ENCODE measurements at places on chromosomes 4 and X.
A peak's percentile ranks its signal among the peaks of the same experiment; 100 is the strongest.

GRCh38 chrX:122501652-122502051 lies 682.4 kb upstream of the GRIA3 start:
- no peak for DNase-seq

GRCh38 chr4:86482306-86483172 lies 111.6 kb upstream of the PTPN13 start:
- DNase-seq, result no peak

GRCh38 chr4:59994118-59994517 lies 1206.0 kb upstream of the ADGRL3 start:
- no peak for DNase-seq

GRCh38 chr4:121938282-121939092 lies 13.4 kb downstream of the TRPC3 start:
- no peak for DNase-seq

- peak; percentile 41 for DNase-seq
Observed at GRCh38 chr4:38529189-38530115, 134.5 kb upstream of the KLF3 start.

Data from bone marrow (tissue), 2 donors.